ENCODE measurements at places on chromosomes 11 and 22.

- DNase-seq: no peak
Measured at GRCh38 chr11:111886844-111887243, 7.5 kb downstream of the CFAP68 start.

DNA sequence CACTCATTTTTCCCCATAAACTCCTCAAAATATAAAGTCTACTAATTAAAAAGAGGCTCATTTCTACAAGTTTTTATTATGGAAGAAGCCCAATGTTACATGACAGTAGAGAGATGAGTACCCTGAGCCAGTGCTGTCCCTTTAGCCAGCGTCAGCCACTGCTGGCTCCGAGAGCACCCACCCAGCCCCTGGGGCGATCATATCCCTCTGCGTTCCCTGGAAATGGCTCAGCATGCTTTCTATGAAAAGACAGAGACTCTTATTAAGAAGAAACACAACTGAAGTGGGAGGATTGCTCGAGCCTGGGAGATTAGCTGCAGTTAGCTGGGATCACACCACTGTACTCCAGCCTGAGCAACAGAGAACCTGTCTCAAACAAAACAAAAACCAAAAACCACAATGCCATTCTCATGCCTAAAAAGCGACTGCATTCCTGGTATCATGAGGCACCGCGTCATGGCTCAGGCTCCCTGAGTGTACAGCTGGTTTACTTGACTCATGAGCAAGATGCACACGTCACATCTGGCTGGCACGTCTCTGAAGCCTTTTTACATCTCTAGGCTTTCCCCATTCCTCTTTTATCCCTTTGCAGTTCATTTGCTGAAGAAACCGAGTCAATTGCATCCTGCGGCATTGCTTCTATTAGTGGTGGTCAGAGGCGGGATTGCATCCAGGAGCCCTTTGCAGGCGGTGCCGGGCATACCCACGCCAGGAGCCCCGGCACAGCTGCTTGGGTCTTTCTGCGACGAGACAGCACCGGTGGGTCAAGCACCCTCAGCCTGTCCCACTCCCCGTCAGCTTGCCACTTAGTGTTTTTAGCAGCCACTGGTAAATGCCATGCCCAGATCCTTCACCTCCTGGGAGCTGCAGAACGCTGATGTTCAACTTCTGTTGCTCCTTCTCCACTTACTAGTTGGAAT, 119.9 kb downstream of the CTTN start:
- DNase-seq: no peak

- DNase-seq: no peak
Measured at GRCh38 chr11:75776546-75776945, 8.0 kb downstream of the DGAT2 start.

- DNase-seq: no peak
Measured at GRCh38 chr11:720642-721246, 14.7 kb downstream of the EPS8L2 start.

GRCh38 chr22:21599053-21599893, 30.5 kb downstream of the YDJC start:
- no peak for DNase-seq

DNA sequence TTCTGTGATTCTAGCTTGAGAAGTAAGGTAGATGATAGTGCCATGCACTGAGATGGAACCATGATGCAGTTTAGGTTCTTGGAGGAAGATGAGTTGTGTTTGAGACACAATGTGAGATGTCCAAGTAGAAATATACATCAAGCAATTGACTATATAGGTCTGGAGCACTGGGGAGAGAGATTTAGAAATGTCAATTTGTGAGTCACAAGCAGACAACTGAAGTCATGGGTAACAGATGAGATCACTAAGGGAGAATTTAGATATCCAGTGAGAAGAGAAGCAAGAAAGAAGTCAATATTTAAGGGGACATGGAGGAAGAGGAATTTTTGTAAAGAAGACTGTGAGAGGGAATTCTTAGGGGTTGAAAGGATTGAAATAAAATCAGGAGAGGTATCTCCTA, 65.1 kb upstream of the RRAS2 start:
- DNase-seq: no peak

DNA sequence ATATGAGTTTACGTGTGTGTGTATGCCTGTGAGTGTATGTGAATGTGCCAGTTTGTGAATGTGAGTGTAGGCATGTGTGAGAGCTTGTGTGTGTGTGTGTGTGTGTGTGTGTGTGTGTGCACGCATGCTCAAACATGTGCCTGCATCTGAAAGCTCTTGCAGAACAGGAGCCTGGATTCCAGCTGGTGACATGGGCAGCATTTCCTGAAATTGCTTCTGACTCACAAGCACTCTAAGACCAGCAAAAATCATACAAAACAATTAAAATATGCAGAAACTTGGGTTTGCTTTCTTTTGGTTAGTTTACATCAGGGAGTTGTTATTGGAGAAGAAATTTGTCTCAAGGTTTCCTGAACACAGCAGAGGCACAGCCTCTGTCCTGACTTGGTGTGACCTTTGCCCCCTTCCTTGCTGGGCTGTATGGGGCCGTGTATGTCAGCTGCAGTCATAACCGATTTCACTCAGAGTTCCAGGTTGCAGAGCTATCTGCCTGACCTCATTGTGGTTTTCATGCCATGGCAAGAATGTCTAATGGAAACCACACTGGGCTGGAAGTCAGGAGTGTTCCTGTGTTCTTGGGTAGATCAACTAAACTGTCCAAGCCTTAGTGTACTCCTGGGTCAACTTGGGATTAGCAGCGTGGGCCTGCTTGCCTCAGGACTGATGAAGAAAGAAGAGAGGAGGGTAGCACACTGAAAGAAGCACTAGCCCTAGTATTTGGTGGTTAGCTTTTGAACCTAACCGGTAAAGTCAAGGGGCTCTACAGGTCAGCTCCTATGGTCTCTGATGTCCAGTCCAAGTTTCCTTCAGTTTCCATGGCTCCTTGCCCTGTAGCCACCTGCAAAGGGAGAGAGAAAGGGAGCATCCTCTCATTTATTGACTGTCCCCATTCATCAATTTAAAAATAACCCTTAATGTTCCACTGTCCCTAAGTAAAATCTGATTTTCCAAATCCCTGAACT, 143.7 kb downstream of the SNX19 start:
- DNase-seq: no peak

DNA sequence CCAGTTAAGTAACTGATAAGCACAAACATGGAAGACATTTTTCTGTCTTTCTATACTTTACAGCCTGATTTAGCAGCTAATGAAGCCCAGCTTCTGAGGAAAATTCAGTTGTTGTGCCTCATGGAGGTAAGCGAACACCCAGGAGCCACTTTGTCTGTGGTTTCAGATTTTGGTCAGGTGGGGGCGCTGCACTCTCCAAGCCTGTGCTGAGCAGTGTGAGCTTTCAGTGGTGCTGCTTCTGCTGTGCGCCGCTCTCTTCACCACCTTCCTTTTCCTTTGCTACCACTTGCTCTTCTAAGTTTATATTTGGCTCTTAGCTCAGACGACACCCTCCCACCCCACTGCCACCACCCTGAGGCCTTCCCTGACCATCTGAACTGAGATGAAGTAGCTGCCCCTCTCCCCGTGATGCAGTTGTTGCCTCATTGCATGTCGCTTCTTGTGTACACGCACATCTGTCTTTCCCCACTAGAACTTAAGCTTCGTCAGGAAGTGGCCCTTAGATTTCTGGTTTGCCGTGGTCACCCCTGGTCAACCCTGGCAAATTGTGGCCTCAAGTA, 14.0 kb downstream of the PSMD13 start:
- DNase-seq: peak; percentile 65

GRCh38 chr22:30602049-30602448, 4.9 kb upstream of the TCN2 start:
- no peak for DNase-seq

DNA sequence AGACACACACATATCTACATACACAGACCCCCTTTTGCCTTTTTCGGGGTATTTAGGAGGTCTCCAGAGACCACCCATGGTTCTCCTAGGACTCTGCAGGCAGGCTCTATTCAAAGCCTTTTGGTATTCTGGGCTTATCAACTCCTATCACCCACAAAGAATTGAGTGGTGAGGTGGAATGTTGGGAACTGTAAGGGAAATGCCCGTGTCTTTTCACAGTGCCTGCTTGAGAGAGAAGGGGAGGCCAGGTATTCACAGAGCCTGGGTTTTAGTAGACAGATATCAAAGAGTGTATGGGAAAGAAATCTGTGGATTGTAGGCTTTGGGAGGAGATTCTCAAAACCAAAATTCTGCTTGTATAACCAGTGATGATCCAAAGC, 44.0 kb upstream of the CSNK2A3 start:
- DNase-seq: no peak

- no peak for DNase-seq
Measured at GRCh38 chr11:63709336-63709884, 28.1 kb downstream of the RTN3 start.

DNA sequence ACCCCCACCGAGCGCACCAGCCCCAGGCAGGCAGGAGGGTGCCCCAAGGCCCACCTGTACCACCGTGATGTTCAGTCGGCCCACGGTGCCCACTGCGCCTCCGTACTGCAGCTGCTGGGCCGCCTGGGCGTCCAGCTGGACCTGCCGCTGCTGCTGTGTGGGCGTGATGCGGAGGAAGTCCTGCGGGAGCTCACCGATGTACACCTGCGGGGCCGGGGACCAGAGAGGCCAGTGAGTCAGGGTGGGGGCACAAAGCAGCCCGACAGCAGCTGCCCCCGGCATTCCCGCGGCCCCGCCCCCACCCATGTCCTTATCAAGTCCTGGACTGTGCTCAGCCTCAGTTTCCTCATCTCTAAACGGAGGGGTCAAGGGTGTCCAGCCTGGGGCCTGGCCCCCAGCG, 13.8 kb downstream of the TOLLIP start:
- DNase-seq: no peak

DNA sequence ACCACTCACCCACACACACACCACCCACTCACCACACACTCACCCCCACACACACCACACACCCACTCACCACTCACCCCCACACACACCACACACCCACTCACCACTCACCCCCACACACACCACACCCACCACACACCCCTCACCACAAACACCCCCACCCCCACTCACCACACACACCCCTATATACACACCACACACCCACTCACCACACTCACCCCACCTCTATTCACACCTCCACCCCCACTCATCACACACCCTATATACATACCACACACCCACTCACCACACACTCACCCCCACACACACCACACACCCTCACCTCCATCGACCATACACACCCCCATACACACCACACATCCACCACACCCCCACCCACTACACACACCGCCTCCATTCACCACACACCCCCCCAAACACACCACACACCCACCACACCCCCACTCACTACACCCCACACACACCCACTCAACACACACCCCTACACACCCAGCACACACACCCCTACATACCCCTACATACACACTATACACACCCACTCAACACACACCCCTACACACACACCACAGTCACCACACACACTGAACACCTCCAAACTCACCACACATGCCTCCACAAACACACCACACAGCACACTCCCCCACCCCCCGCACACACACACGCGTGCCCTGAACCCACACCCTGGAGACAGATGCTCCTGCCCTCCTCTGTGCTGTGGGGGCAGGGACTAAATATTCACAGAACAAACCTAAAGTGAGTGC, 19.0 kb upstream of the TTLL12 start:
- DNase-seq: no peak

DNA sequence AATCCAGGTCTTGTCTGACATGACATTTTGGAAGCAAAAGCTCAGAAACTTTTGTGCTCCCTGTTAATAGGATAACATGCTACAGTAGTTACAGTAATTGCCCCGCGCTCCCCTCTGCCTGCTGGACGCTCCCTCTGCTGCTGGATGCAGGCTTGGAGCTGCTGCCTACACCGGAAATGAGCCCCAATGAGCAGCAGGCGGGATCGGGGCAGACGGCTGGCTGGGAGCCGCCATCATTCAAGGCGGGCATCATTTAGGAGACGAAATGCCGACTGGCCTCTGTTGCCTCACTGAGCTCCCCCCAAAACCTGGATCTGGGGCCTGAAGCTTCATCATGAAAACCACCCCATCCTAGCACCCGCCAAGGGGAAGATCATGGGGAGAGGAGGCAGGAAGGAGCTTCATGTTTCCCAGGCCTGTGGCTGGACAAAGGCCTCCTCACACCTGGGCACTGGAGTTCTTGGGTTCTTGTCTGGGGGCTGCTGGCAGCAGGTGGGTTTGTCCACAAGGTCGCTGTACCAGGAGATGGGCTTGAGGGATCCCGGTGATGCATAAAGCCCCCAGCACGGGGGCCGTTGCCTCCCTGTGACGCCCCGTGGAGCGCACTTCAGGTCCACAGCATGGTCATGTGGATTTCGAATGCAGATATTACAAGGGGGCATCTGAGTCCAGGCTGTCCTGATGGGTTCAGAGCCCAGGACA, 664.3 kb downstream of the BRD1 start:
- no peak for DNase-seq

- DNase-seq: no peak
Measured at GRCh38 chr11:99822846-99823565, 802.3 kb downstream of the CNTN5 start.

DNA sequence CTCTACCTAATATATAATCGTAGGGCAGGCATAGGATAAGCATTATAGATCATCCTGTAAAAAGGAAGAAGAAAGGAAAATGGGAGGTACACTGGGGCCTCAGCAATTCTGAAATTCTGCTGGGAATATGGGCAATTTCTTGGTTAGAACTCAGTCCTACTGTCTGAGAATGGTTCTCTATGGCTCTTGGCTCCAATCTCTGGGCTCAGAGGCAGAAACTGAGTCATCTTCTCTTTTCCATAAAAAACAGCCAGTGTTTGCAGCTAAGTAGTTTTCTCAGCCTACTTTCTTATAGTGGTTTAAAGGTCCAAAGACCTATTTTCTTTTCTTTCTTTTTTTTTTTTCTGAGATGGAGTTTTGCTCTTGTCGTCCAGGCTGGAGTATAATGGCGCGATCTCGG, 135.8 kb upstream of the ZBED5 start:
- DNase-seq: no peak

GRCh38 chr11:96013461-96014213, 89.7 kb upstream of the MTMR2 start:
- DNase-seq: no peak

DNA sequence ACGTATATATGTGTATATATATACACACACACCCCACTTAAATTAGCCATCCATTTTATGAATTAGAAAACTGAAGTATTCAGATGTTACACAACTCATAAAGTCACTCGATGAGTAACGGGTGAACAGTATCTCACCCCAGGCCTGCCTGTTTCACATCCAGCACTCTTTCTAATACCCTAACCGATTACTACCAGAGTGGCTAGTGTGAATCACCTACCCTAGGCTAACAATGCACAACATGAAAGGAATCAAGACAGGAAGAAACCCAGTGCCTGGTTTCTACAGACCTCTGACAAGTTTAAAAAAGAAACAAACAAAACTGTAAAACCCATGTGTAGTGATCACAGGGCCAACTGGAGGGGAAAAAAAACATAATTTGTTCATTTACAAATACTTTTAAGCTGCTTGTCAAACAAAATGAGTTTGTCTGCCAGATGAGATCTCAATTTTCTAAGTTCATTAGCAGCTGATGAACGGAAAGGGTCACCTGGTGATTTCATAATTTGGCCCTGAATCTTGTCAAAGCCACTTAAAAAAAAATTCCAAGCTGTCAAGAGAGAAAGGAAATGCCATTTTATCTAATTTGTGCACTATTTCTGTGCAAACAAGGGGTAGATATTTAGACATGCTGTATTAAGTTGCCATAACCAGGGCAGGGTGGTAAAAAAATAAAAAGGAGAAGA, 134.8 kb downstream of the LARGE1 start:
- DNase-seq: no peak
